Hepatocyte (in vitro differentiated cells): ENCODE measurements at places on chromosomes 12 and 14. TPM values are rescaled to one million over a fixed set of nuclear protein-coding genes. Genes with fewer than 3 reads are reported as not detected.

GRCh38 chr14:47657143-47657542 lies 18.3 kb downstream of the MDGA2 start:
- no peaks in the 10 kb centered on the region for H3K27me3 ChIP-seq
- no peaks in the 10 kb centered on the region for H3K36me3 ChIP-seq
- no peaks in the 10 kb centered on the region for H3K4me1 ChIP-seq
- no peak overlapping the region for H3K4me3 ChIP-seq
- no peak overlapping the region for H3K27ac ChIP-seq
- DNase-seq: no peak

GRCh38 chr12:98908866-98909265 lies 263.8 kb downstream of the APAF1 start:
- no peaks in the 10 kb centered on the region for H3K27me3 ChIP-seq
- no peak overlapping the region for H3K4me3 ChIP-seq
- no peaks in the 10 kb centered on the region for H3K36me3 ChIP-seq
- no peaks in the 10 kb centered on the region for H3K4me1 ChIP-seq

- H3K27ac ChIP-seq: peak overlapping the region; percentile 99
- peak; percentile 74 for DNase-seq
- H3K4me1 ChIP-seq: peaks cover 58% of the 10 kb centered on the region
- H3K4me3 ChIP-seq: no peak overlapping the region
Measured at GRCh38 chr14:68780358-68781160, 12.3 kb downstream of the ZFP36L1 start.

DNA sequence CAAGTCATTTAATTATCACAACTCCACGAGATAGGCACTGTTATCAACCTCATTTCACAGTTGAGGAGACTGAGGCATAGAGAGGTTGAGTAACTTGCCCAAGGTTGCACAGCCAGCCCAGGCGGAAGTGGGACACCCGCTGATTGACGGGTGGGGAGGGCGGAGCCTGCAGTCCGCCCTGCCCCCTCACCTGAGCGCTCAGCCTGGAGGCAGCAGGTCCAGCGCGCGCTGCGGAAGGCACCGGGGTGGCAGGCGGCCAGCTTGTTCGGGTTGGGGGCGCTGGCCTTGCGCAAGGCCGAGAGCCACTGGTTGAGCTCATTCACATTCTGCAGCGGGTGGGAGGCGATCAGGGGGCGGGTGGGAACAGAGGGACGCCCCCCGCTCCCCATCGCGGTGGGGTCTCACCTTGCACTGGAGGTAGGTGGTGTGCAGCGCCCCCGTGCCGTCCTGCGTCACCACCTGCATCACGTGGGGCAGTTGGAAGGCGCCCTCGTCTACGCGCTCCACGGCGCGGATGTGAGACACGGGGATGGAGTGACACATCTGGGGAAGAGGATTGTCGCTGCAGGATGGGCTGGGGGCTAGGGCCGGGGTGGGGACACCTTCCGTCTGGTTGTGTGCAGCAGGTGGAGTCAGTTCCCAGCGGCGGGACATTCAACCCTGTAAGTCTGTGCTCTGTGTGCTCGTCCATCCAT lies 31.7 kb downstream of the RASAL1 start:
- H3K36me3 ChIP-seq: no peaks in the 10 kb centered on the region
- no peak overlapping the region for H3K4me3 ChIP-seq
- H3K4me1 ChIP-seq: peaks cover 4% of the 10 kb centered on the region

DNA sequence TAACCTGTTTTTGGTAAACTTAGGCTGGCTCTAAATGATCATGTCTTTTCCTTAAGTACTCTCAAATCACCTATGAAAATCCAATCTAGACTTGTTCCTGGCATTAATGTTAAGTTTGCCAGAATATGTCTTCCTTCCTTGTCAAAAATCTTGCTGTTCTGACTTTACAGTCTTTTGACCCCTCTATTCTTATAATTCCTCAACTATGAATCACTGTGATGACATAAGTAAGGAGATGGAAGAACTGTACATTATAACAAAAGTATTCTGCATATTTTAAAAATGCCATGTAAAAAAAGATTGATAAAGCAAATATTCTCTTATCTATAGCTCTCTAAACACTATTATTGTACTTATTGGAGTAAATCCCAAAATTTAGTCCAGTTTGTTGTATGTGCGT lies 51.4 kb upstream of the BAZ1A start:
- H3K27ac ChIP-seq: no peak overlapping the region
- no peaks in the 10 kb centered on the region for H3K4me1 ChIP-seq
- no peak overlapping the region for H3K4me3 ChIP-seq

DNA sequence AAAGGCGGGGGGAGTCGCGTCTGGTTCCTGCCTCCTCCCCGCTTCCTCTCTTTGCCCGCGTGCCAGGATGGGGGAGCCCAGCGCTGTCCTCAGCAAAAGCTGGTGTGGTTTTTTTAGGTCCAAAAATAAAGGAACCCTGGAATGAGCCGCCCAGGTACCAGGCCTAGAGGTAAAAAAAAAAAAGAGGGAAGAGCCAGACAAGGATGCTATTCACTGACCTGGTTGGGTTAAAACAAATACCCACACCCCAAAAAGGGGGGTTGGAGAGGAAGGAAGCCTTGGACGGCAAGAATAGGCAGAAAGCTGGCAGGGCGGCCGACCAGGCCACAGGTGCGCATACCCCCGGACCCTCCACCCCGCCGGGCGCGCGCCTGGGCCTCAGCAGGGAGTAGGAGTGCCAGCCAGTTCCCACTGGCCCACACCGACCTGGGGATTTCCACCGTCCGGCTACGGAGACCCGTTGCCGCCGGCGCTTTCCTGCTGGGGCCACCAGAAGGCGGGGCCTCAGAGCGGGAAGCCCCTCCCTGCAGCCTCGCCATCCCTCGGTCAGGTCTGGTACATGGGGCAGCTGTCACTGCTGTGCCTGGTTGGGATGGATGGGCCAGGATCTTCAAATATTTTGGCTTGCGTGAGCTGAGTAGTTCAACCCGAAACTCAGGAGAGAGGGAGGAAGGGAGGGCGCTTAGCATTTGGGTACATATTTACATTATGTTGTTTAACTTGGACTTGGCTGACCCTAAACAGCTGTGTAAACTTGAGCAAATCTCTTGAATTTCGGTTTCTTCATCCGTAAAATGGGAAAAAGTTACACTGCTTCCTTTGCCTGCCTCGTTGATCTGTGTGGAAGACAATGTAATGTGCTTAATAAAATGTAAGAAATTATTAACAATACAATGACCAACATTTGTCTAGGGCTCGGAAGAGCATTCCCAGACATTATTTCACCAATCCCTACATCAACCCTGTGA lies 5.4 kb upstream of the IRF2BPL start:
- peaks cover 64% of the 10 kb centered on the region for H3K4me1 ChIP-seq
- H3K27me3 ChIP-seq: no peaks in the 10 kb centered on the region
- peak overlapping the region; percentile 11 for H3K4me3 ChIP-seq
- H3K36me3 ChIP-seq: no peaks in the 10 kb centered on the region
- peak overlapping the region; percentile 96 for H3K27ac ChIP-seq

- H3K4me1 ChIP-seq: peaks cover 6% of the 10 kb centered on the region
- H3K27ac ChIP-seq: peak overlapping the region; percentile 95
- H3K4me3 ChIP-seq: peak overlapping the region; percentile 86
- H3K27me3 ChIP-seq: no peaks in the 10 kb centered on the region
- peak; percentile 63 for DNase-seq
Measured at GRCh38 chr12:120529641-120530417, 871 bp upstream of the COQ5 start.

- no peak overlapping the region for H3K4me3 ChIP-seq
- no peak for DNase-seq
- H3K36me3 ChIP-seq: no peaks in the 10 kb centered on the region
- peaks cover 71% of the 10 kb centered on the region for H3K27me3 ChIP-seq
- H3K27ac ChIP-seq: no peak overlapping the region
- H3K4me1 ChIP-seq: no peaks in the 10 kb centered on the region
Measured at GRCh38 chr12:100717733-100718067, 76.9 kb upstream of the ANO4 start.

DNA sequence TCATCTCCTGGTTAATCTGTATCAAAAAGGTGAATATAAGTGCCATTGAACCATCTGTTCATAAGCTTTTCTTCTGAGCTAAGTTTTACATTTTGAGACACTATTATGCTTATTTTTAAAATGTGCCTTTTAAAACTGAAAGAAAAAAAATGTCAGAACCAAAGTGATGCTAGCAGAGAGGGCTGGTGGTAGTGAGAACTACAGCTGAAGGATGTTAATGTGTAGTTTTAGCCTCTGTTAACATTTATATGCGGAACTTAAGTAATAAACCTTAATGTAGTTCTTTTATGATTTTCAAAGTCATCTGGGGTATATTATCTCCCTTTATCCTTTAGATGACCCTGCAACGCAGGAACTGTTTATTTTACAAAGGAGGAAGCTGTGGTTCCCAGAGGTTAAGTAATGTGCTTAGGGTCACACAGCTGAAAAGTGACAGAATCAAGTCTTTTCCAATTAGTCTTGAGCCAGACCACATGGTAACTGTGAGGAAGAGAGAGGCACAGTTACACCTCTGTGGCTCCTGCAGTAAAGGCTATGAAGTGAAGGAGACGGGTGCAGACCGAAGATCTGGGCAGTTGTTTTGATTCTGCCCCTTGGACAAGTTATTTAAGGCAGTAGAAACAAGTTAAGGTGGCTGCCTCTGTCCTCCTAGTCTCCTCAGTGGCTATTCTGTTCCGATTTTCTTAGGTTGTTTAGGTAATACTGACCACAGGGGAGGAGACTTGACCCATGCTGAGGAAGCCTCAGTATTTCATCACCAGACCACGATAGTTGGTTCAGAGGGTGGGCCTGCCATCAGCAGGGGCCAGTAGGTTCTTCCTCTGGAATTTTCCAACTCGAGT lies 23.9 kb downstream of the GNG2 start:
- H3K27ac ChIP-seq: no peak overlapping the region
- H3K36me3 ChIP-seq: no peaks in the 10 kb centered on the region
- no peaks in the 10 kb centered on the region for H3K27me3 ChIP-seq
- DNase-seq: no peak
- H3K4me3 ChIP-seq: no peak overlapping the region
- H3K4me1 ChIP-seq: peaks cover 8% of the 10 kb centered on the region

GRCh38 chr12:56462565-56462964 lies 5.8 kb upstream of the SPRYD4 start:
- H3K27me3 ChIP-seq: no peaks in the 10 kb centered on the region
- H3K4me1 ChIP-seq: peaks cover 3% of the 10 kb centered on the region
- H3K36me3 ChIP-seq: no peaks in the 10 kb centered on the region
- H3K4me3 ChIP-seq: no peak overlapping the region

- H3K36me3 ChIP-seq: no peaks in the 10 kb centered on the region
- no peaks in the 10 kb centered on the region for H3K27me3 ChIP-seq
- H3K4me3 ChIP-seq: no peak overlapping the region
- no peak for DNase-seq
- peak overlapping the region; percentile 67 for H3K27ac ChIP-seq
- H3K4me1 ChIP-seq: peaks cover 6% of the 10 kb centered on the region
Measured at GRCh38 chr12:48157889-48158370, 615 bp upstream of the ASB8 start.

- no peak overlapping the region for H3K27ac ChIP-seq
- no peak for DNase-seq
- H3K4me1 ChIP-seq: no peaks in the 10 kb centered on the region
- H3K4me3 ChIP-seq: no peak overlapping the region
- H3K36me3 ChIP-seq: no peaks in the 10 kb centered on the region
Measured at GRCh38 chr12:14591719-14592118, 24.0 kb upstream of the PLBD1 start.

GRCh38 chr12:16955083-16955657 lies 349.2 kb upstream of the LMO3 start:
- no peaks in the 10 kb centered on the region for H3K27me3 ChIP-seq
- peak; percentile 24 for DNase-seq
- H3K4me1 ChIP-seq: no peaks in the 10 kb centered on the region
- no peak overlapping the region for H3K27ac ChIP-seq
- no peaks in the 10 kb centered on the region for H3K36me3 ChIP-seq

DNA sequence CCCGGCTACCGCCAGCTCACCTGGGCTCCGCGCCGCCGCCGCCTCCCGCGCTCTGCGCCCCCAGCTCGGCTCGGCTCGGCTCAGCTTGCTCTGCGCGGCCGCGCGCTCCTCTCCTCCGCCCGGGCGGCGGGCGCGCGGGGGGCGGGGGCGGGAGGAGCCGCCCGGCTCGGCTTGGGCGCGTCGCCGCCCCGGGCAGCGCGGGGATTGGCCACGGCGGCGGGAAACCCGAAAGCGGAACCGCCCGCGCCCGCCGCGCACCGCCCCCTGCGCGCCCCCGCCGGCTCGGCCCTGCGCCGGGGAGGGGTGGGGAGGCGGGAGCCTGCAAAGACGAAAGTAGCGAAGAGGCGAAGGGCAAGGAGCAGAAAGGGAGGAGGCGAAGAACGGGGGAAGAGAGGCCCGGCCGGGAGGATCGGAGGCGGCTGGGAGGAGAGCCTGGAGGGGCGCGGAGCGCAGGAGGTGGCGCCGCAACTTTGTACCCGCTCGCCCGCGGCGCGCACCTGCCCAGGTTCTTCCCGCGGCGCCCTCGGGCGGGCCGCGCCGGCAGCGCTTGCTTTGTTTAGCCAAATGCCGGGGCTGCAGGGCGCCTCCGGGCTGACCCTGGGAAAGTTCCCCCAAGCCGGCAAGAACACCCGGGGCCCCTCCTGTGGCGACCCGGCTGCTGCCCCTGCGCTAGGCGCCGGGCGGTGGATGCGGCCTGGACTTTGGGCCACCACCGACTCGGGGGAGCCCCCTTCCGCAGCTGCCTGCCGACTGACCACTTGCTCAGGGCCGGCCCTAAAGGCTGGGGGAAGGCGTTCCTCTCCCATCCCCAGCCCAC lies at the start of gene CAMKK2:
TSS of gene CAMKK2 (minus strand) at position 92 of the 817 bp plus-strand sequence. CDS start 22,183 bp downstream, outside the sequence.
- peaks cover 18% of the 10 kb centered on the region for H3K4me1 ChIP-seq
- H3K36me3 ChIP-seq: no peaks in the 10 kb centered on the region
- no peaks in the 10 kb centered on the region for H3K27me3 ChIP-seq
- peak within 1 kb of the TSS; percentile 92 for H3K27ac ChIP-seq
- peak; percentile 94 for DNase-seq

DNA sequence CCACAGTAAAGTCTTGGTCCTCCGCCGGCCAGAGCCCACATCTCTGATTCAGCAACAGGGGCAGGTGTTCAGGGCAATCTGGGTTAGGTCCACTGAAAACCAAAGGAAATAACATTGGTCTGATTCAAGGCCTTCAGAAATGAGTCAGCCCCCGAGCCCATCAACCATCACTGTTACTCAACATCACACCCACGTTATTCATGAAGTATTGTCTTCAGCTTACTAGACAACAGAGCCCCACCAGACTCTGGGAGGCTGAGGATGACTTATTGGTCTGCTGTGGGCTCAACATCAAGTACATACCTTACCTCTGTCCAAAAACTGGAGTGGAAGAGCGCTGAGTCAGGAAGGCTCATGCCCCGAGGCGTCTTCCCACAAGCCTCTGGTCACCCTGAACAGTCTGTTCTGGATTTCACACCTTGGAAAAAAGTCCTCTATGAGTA lies 97.5 kb downstream of the ZFP36L1 start:
- H3K27ac ChIP-seq: no peak overlapping the region
- H3K27me3 ChIP-seq: no peaks in the 10 kb centered on the region
- H3K4me1 ChIP-seq: no peaks in the 10 kb centered on the region

- H3K4me3 ChIP-seq: peak overlapping the region; percentile 41
- H3K27ac ChIP-seq: peak overlapping the region; percentile 93
- no peaks in the 10 kb centered on the region for H3K27me3 ChIP-seq
- peaks cover 9% of the 10 kb centered on the region for H3K4me1 ChIP-seq
Measured at GRCh38 chr12:48351022-48351708, 446 bp upstream of the ZNF641 start.

GRCh38 chr12:93572712-93573551 lies 457 bp downstream of the SOCS2 start:
- peak overlapping the region; percentile 88 for H3K4me3 ChIP-seq
- no peaks in the 10 kb centered on the region for H3K36me3 ChIP-seq
- DNase-seq: peak; percentile 55
- peaks cover 12% of the 10 kb centered on the region for H3K4me1 ChIP-seq
- peaks cover 14% of the 10 kb centered on the region for H3K27me3 ChIP-seq
- peak overlapping the region; percentile 10 for H3K27ac ChIP-seq

LALBA gene
- total RNA-seq: not detected in 2 replicates

OTX2 gene
- 0.53 TPM in 1 of 2 replicates, not detected in the other for total RNA-seq

RNF212B gene
- 0.17 and 1.2 TPM in 2 replicates for total RNA-seq

MFAP5 gene
- 1.7 and 1.9 TPM in 2 replicates for total RNA-seq

MIP gene
- 0.08 TPM in 1 of 2 replicates, not detected in the other for total RNA-seq

FGF6 gene
- total RNA-seq: not detected in 2 replicates

CCDC198 gene
- total RNA-seq: 21.8 and 34.5 TPM in 2 replicates
